ENCODE measurements at places on chromosomes 12 and 14.
A peak's percentile ranks its signal among the peaks of the same experiment; 100 is the strongest.

- DNase-seq, result no peak
These were observed 883.9 kb downstream of the LRFN5 start for GRCh38 chr14:42490536-42490935.

GRCh38 chr14:47270715-47271114, 404.7 kb downstream of the MDGA2 start:
- no peak for DNase-seq

- peak; percentile 41 for DNase-seq
These were observed 421 bp downstream of the GLT1D1 start for GRCh38 chr12:128853600-128854197.

- DNase-seq, result no peak
These were observed 671.2 kb downstream of the LRFN5 start for GRCh38 chr14:42277840-42278239.

DNA sequence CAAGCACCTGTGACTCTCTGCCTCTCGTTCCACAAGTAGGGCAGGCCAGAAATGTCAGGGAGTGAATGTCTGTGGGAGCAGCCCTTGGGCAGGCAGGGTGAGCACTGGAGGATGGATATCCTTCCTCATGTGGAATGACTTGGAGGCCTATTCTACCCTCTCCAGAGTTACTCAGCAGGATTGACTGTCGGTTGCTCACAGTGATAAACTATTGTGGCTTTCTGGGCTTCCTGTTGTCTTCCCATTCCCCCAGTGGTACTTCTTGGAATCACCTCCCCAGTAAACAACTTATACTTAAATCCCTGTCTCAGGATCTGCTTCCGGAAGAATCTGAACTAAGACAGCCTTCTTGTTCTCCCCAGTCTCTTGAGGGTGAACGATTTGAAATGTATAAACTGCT, 79.6 kb upstream of the MANSC4 start:
- no peak for DNase-seq

DNA sequence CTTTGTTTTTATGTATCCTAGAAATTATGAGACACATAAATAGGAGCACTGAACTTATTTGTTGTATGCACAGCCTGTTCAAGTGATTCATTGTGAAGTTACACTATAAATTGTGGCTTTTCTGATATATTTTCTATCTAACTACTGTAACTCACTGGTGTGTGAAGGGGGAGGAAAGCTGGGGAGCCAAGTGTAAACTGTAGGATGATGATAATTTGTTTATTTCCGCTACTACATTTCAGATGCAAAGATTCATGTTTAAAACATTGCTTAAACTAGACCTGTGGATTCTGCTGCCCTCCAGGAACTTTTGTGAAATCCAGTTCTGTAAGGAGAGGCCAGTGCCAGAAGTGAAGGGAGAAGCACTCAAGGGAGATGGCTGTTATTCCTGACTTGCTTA, 3.3 kb downstream of the TMTC2 start:
- no peak for DNase-seq

DNA sequence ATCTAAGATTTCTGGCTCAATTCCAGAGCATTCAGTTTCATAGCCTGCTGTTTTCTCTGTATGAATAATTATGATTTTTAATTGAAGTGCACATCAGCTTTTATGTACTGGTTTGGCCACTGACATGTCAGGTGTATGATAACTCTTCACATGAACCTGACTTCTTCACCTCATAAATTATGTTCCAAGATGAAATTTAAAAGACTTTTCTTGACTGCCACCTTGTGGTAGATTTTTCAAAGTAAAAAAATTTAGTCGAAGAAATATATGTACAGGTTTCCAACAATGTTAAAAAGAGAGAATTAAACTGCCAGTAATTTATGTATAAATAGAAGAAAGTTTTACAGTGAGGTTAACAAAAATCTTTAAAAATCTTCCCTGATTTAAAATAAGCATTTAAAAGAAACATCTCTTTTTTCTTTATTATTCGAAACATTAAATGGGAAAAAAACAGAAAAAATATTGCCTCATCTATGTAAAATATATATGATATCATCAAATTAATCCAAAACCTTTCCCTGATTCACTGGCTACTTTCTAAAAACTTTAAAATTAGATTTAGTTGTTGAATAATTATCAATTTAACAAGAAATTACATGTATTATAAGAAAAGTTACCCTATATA, 124.9 kb upstream of the ATXN7L3B start:
- DNase-seq, result no peak

DNA sequence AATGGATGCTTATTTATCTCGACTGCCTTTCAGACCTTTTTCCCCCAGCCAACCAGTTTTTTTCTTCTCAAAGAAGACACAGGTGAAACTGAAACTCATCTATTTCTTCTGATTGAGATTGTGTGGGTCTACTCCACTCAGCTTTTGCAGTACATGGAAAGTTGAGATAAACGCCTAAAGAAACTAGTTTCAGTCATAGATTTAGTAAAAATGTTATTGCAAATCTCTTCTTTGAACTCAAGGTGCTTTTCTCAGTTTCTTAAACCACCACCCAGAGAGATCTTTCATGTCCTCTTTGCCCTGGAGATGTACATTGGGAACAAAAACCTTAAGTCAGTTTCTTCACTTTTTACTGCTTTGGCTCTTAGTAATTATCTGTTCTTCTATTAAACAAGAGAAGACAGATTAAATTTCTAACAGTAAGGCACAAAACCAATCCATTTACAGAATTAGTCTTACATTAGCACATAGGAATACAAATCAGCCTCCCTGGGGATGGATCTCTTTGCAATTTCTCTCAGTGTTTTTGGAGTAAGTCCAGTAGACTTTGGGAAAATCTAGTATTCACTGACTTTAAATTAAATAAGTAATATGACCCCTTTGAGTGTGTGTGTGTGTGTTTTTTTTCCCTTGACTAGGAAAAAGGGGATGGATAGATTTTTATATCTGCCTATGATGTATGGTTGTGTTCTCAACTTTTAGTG, 11.6 kb downstream of the FBXW8 start:
- DNase-seq, result no peak

DNA sequence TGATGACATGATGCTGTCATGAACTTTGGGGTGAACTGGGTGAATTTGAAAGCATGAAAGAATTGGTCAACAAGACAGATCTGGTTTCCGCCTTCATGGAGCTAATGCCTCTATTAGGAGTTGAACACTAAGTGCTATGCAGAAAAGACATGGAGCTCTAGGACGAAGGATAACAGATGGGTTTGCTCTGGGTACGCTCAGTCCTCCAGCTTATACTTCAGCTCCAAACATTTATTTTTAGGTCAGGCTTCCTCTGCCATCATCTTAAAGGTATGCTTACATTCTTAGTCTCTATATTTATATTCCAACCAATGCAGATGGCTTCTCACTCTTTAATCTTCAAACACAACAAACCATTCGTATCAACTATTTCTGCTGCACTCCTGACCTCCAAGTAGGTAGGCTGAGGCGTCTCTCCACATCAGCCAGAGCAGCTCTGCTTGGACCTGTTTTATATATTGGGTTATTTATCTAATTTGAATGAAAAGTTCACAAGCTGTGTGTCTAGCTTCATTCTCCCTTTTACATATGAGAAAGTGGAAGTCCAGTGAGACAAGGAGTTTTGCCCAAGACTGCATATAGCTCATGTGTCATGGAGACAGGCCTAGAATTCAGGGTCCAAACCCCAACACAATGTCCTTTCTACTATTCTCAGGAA, 226.3 kb downstream of the SPTSSA start:
- DNase-seq, result no peak

GRCh38 chr12:26255893-26256645, 60.7 kb downstream of the SSPN start:
- no peak for DNase-seq

DNA sequence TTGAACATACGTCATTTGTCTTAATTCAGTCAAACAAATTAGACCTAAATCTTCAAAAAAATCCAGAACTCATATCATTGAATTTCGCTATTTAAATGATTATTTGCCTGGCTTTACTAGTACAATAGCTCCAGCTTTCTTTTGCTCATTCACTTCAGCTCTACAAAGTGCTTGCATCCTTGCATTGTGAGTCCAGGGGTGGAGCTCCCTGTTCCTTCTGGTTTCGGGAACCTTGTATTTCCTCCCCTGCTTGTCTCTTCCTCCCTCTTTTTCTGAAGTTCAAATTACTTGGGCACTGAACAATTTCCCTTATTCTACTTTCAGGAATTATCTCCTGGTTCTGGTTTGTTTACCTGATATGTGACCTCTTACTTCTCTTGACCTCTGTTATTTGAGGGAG, 58.1 kb upstream of the KITLG start:
- no peak for DNase-seq
